Left forelimb (tissue), 1 donor: ENCODE measurements at places on chromosomes 7 and 10.

GRCh38 chr7:6350433-6351058 lies 78.1 kb upstream of the CYTH3 start:
- DNase-seq = no peak

GRCh38 chr7:142891490-142892082 lies 6.0 kb upstream of the TRPV6 start:
- DNase-seq = peak; percentile 3

DNA sequence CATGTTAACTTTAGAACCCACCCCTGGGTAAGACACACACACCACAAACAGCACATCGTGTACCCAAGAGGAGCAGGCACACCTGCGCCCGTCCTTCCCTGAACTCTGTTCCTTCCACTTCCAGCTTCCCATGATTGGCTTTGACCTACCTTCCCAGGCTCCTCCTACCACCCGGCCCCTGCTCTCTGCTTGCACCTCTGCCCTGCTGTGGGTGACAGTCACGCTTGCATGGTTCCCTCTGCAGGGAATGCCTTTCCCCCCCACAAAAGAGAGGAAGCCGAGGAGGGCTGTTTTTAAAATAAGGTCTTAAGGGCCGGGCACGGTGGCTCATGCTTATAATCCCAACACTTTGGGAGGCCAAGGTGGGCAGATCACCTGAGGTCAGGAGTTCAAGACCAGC lies 16.4 kb downstream of the SFXN4 start:
- no peak for DNase-seq

GRCh38 chr7:78020136-78020873 lies 221.7 kb downstream of the PHTF2 start:
- DNase-seq = no peak

DNA sequence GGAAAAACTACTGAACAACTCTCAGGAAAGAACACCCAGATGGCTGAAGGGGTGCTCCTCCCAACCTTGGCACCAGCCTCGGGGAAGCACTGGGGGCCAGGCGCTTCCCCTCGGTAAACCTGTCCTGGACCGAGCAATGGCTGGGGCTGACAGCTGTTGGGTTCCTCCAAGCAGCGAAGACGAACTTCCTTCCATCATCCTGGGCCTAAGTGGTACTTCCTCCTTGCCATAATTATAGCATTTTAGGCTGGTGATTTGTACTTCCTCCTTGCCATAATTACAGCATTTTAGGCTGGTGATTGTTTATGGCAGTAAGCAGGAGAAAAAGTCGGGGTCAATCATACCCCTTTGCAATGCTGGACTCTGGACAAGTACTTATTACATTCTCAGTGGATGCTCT lies 69.3 kb downstream of the MYOF start:
- no peak for DNase-seq

DNA sequence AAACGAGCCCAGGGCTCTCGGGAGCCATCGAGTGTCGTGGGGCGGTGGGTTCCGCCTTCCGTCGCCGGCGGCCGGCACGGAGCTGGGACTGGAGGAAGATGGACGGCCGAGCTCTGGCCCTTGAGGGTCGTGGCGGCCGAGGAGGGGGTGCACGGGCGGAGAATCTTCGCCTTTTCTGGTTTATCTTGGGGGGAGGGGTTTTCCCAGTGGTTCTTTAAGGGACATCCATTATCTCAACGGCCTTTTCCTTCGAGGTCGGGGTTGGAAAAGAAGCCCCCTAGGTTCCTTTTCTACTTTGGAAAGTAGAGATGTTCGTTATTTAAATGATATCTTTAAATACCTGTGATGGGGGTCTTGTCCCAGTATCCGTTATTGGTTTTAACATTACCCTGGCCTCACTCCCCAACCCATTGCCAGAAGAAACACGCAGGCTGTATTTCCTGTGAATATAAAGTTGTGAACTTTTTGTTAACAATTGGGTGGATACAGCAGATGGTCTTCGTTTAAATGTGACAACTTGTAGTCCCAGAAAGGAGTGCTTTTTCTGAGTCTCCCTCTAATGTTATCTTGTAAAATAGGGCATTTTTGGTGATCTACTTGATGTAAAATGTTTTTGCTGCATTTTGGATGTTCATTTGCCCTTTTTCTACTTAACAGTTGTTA lies 765 bp downstream of the CCAR1 start:
- no peak for DNase-seq

DNA sequence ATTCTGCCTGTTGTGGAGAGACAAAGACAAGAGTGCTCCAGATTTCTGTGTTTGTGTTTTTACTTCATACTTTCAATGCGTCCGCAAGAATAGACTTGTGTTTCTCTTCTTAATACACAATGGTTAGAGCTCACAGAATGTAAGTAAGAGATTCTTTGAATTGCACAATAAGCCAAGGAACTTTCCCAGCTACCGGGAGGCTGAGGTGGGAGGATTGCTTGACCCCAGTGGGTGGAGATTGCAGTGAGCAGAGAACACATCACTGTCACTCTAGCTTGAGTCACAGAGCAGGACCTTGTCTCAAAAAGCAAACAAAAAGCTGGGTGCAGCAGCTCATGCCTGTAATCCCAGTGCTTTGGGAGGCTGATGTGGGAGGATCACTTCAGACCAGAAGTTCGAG lies 250.7 kb upstream of the MYO3A start:
- DNase-seq = no peak

- DNase-seq = no peak
These were observed 469.5 kb upstream of the POM121L12 start for GRCh38 chr7:52565974-52566373.

GRCh38 chr7:140314573-140315480 lies 83.5 kb downstream of the SLC37A3 start:
- no peak for DNase-seq

GRCh38 chr7:35605760-35606159 lies 89.2 kb downstream of the HERPUD2 start:
- DNase-seq = no peak

- no peak for DNase-seq
These were observed 15.9 kb upstream of the ATP6V0A4 start for GRCh38 chr7:138813945-138814344.

DNA sequence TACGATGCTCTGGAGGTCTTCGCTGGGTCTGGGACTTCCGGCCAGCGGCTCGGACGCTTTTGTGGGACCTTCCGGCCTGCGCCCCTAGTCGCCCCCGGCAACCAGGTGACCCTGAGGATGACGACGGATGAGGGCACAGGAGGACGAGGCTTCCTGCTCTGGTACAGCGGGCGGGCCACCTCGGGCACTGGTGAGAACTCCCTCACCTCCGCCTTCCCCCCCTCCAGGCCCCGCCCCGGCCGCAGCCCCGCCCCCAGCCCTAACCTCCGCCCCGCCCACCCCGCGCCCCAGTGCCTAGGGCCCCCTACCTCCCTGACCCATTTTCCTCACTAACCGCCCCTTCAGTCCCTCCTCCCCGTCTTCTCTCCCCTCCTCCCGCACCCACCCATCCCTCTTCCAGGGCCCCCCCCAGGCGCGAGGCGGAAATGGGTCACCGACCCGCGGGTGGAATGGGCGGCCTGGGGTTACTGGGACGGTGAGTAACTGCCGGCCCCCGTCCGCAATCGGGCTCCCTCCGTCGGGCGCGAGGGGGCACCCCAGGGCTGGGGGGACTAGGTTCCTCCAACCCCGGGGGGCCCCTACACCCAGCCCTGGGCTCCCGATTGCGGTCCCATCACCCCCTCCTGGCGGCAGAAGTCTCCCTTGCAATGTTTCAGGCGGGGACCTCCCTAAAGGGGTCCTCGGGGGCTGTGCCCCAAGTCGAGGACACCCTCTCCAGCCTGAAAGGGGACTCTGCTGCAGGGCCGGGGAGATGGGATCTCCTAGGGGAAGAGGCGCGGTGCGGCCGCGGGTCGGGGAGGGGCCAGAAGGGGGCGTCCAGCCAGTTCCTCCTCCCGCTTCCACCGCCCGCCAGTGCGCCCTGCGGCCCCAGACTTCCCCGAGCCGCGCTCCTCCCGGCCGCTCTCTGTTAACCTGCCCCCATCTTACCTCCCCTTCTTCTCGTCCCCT lies 2.1 kb downstream of the PCOLCE start:
- no peak for DNase-seq

- DNase-seq = no peak
These were observed 173.4 kb downstream of the IMMP2L start for GRCh38 chr7:111388912-111389311.

GRCh38 chr7:100415448-100415847 lies 13.1 kb downstream of the ZCWPW1 start:
- no peak for DNase-seq

DNA sequence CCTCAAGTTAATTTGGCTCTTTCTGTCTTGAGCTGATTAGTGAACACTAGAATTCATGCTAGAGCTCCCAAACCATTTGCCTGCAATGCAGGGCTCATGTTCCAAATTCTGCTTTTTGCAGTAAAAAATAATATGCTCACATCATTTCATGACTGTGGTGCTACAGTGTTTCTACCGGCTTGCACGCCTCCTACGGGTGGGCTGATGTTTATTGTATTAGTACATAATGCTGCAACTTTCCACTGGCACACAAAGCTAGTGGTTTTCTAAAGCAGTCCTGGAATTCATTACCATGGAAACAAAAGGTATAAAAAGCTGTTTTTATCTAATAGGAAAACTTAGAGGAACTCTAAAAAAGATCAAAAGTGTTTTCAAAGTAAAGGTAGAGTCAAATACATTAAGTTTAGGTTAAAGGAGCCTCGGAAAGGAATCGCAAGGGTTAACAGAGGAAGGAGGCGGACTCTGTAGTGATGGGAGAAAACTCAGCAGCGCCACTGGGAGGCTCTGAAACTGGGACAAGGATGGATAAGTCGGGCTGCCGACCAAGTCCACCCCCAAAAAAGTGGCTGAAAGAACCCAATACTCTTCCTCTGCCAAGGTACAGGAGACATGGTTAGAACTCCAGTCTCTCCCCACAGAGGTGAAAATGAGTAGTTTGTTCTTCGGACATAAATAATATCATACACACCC lies 25.9 kb downstream of the GRM8 start:
- no peak for DNase-seq

- DNase-seq = no peak
These were observed 1.6 kb upstream of the SAMD9 start for GRCh38 chr7:93119191-93119905.

GRCh38 chr7:142557971-142558582 lies 191.2 kb upstream of the PRSS1 start:
- no peak for DNase-seq

DNA sequence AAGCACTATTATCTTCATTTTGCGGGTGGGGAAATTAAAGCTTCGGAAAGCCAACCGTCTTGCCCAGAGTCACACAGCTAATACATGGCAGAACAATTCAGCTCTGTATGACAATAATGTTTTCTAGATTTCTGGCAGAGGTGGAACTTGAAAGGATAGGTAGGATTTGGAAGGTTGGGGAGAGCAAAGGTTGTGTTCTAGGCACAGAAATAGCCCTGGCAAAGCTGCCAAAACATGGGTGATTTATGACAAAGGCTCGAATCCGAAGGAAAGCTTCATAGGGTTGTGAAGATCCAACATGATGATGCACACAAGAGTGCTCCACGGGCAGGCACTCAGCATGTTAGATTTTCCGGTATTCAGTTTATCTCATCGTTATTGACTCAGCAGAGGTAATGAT lies 19.2 kb downstream of the PDCD11 start:
- DNase-seq = no peak
